Cerebellar nuclear complex (tissue), 1 donor: ENCODE measurements at places on chromosomes 13 and 19.
A peak's percentile ranks its signal among the peaks of the same experiment; 100 is the strongest.

GRCh38 chr13:99124794-99125316, 75.8 kb upstream of the UBAC2 start:
- no peak for DNase-seq

GRCh38 chr19:8305798-8306197, 2.4 kb downstream of the CD320 start:
- DNase-seq, result no peak

GRCh38 chr13:80469853-80470381, 129.0 kb upstream of the SPRY2 start:
- DNase-seq, result peak; percentile 7

DNA sequence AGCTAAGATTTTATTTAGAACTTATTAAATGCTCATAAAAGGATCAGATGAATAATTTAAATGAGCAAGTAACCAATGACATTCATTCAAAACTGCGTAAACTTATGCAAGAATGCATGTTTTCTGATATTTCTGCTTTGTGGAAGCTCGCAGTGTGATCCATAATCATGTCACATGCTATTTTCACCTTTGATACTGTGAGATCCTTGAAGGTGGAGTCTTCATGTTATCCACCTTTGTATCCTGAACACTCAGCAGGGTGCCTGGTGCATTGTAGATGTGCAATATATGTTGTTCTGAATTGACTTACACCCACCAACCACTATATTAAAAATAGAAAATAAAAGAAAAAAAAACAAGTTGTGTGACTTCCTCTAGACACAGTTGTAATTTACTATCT, 333.5 kb downstream of the DCT start:
- DNase-seq, result no peak

GRCh38 chr13:88752041-88752440, 1080.9 kb downstream of the SLITRK5 start:
- no peak for DNase-seq

DNA sequence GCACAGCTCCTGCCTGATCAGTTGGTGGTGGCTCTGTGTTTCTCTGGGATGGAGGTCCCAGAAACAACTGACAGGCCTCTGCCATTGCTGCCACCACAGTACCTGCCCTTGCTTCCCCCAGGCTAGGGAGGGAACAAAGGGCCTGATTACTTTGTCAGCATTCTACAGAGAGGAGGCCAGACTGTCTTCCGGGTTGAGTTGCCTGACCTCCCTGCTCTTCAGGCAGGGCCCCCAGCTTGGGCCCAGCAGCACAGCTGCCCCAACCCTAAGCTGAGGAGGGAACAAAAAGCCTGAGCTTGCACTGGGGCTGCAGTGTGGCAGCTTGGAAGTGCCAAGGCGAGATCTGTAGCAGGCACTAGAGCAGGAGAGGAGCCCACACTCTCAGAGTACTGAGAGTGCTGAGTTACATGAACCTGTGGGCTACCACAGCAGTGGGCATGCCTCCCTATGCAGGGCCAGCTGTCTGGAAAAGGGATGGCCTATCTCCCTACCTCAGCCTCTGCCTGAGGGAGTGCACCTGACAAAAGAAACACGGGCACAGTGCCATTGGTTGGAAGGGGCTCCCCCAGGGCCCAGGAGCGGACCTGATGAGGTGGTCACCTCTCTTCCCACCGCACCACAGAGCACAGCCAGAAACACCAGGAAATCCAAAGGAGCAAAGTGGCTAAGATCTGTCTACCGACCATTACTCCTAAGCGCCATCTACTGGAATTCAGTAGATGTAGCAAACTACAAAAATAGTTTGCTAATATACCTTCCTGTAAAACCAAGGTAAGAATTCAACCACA, 24.4 kb downstream of the SLC25A15 start:
- no peak for DNase-seq

DNA sequence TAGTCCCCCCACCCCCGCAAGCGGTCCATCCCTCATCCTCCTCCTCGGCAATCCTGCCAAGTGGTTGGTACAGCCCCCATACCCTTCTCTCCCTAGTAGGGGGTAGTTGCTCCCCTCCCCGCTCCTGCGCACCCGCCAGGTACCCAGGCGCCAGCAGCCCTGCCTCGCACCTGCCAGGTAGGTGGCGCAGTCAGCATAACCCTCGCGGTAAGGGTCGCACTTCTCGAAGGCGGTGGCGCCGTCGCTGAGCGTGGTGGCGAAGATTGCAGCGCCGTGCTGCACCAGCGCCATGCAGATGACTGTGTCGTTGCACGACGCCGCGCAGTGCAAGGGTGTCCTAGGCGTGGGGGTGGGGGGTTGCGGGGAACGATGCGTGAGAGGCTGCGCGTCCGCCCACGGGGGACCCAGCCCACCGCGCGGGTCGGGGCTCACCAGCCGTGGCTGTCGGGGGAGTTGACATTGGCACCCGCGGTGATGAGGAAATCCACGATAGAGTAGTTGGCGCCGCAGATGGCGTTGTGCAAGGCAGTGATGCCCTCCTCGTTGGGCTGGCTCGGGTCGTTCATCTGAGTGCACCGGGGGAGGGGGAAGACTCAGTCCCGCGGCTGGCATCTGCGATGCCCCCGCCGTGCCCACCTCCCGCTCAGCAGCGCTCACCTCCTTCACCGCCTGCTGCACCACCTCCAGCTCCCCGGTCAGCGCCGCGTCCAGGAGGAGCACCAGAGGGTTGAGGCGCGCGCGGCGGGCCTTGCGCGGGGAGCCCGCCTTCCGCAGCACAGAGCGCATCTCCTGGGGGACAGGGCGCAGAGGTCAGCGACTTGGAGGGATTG, 15.2 kb upstream of the ERCC2 start:
- no peak for DNase-seq

DNA sequence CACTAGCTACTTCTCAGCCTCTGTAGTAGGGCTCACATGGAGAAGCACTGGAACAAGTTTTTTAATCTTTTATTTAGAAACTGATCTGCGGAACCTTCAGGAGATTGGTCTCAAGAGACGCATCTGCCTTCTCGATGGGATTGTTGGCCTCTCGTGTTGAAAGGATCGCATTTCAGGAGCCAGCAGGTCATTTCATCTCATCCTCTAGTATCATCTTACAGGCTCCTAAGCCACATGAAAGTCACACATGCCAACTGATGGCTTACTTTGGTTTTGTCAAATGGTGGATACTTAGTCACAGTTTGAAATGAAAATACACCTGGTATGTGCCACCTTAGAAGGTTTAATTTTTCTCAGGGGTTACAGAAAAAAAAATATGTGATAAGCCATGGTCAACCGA, 1703.6 kb downstream of the EFNB2 start:
- DNase-seq, result no peak

DNA sequence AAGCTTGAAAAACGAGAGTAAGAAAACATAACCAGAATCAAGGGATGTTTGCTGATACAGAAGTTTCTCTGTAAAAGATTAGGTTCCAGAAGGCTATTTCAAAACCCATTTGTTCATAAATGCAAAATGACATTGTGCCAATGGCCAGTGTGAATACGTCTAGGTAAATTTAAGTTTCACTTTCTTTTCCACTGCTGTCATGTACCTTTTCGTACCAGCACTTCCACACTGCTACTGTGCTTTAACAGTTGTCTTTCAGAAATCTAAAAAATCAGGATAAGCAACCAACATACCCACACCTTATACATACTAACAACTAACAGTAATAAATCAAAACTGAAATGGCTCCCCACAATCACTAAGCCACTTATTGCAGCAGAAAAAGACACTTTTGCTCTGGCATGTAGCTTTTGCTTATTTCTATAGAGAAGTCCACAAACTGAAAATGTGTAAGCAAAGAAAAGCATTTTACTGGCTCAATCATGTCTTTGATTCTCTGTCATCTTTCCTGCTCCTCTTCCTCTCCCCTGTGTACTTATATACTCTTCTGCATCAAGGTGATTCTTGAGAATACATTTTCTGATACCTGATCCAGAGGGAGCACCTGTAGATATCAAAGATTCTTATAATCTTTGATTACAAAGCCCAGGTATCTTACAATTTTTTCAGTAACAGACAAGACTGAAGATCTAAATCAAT, 34.3 kb downstream of the ELF1 start:
- no peak for DNase-seq

DNA sequence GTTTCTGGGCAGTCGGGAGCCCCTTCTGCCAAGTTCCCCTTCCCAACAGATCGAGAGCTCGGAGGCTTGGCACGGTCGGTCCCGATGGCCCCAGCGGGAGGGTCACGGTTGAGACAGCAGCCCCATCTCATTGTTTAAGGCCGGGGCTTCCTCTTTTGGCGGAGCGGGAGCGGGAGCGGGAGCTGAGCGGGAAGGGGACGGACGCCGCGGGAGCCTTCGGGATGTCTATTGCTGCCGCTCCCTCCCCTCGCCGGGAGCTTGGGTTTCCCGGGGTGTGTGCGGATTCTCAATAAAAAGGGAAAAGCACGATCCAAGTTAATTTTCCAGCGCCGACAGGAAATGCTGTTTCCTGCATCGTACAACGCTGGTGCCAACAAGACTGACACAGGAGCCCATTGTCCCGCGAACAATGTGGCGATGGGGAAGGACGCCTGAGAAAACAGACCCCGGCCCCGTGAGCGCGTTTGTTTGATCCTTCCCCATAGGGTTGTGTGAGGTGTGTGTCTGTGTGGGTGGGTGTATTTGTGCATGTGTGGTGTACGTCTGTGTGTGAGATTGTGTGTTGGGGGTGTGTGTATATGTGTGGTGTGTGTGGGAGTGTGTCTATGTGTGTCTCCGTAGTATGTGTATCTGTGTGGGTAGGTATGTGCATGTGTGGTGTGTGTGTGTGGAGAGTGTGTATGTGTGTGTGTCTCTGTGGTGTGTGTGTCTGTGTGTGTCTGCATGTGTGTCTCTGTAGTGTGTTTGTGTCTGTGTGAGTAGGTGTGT, 36.3 kb upstream of the FLT1 start:
- no peak for DNase-seq

- DNase-seq, result no peak
Observed at GRCh38 chr19:42154471-42155323, 22.5 kb upstream of the POU2F2 start.

DNA sequence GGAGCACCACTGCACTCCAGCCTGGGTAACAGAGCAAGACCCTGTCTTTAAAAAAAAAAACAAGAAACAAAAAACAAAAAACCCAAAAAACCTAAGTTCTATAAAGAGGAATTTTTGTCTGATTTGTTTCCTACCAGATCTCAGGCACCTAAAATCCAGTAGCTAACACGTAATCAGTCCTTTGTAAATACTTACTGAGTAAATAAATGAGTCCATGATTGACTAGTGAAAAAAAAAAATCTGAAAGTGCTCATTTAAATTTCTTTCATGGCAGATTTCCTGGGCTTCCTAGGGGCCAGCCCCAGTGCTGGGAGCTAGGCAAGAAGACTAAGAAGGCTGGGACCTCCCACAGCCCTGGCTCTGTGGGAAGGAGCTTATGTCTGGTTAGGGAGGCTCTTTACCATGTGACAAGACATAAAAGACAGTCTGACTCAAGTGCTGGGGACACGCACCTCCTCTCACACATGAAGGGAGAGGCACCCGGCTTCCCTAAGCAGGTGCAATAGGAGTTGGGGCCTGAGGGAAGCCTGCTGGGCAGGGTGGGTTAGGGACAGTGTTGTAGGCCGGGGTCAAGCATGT, 22.5 kb downstream of the LIG1 start:
- DNase-seq, result no peak

DNA sequence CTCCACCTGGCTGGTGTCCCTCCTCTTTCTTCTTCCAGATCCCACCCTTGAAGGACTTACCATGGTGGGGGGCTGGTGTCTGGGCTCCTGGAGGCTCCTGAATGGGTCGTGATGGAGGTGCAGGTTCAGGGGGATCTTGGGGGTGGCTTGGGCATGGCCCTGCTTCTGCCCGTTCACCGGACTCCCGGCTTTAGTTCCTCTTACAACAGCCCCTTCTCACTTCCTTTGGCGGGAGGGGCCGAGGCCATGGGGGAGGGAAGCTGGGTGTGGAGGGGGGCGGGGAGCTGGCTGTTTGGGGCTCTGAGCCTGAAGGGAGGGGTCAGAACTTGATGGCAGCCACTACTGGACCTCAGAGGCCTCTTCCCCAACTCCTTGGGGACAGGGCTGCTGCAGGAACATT, at the start of gene MYO1F:
TSS of gene MYO1F (minus strand) at position 196 of the 400 bp plus-strand sequence. CDS start at position 63, 133 bp downstream.
- DNase-seq, result no peak

DNA sequence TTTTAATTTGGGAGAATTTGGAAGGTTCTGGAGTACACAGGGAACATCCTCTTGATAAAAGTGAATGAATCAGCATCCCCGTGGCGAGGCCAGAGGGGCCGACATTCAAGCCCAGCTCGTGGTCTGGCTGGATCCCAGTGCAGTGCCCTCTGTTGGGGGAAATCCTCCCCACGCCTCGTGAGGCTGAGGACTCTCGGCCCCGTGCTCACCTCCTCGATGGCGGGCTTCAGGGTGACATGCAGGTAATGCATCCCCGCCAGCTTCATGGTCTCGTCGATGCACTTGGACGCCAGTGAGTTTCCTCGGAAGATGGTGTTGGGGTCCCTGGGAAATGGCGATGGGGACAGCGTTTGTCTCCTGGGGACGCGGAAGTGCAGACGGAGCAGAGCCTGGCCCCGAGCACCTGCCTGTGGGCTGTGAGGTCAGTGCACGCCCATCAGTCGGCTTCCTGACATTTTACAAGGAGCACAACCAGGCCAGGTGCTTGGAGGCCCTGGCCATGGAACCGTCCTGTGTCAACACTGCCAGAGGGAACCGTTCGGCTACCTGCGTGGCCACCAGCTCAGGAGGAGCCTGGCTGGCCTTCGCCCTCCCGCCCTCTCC, 43.3 kb upstream of the C13orf46 start:
- no peak for DNase-seq

GRCh38 chr13:30128591-30128990, 178.8 kb downstream of the KATNAL1 start:
- no peak for DNase-seq

GRCh38 chr19:17202249-17202648, 12.9 kb upstream of the USE1 start:
- no peak for DNase-seq

- DNase-seq, result peak; percentile 20
Observed at GRCh38 chr13:102399791-102400674, 1.8 kb downstream of the FGF14 start.

DNA sequence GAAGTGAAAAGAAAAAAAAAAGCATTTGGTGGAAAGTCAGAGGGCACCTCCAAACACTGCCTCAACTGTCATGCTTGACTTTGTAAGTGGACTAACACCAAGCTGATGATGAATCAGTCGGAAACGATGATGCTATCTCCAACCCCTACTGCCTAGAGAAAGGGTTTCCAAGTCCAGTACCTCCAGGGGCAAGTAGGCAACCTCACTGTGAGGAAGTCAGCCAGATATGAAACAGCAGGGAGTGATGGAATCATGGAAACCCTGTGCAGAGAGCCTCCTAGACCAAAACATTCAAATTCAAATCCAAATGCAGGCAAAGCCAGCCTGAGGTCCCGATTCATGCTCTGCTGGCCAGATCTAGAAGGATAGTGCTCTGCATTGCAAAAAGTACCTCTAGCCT, 100.9 kb upstream of the SERP2 start:
- DNase-seq, result no peak

- DNase-seq, result no peak
Observed at GRCh38 chr19:1849886-1850398, 1.7 kb upstream of the REXO1 start.

GRCh38 chr13:112991609-112992008, 22.6 kb downstream of the MCF2L start:
- no peak for DNase-seq

GRCh38 chr13:77894743-77895142, 23.9 kb downstream of the EDNRB start:
- no peak for DNase-seq
